ENCODE measurements at places on chromosomes 4 and X.

DNA sequence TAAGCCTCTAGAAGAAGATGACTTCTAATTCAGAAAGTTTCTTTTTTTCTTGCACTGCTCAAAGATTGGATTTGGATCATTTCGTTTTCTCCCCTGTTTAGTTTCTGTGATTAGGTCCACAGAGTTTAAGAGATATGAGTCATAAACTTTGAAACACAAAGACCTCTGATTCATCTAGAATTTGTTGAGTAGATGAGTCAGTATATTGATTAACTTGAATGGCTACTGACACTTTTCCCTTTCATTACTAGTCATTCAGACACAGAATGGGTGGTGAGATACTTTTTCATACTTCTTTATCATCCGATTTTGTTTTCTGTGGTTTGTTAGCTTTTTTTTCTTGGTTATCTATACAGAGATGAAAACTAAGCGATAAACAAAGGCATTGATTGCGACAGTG is 34.1 kb upstream of the AFF2 start:
- DNase-seq: no peak

- no peak for DNase-seq
These were observed 4.6 kb upstream of the ZNF185 start for GRCh38 chrX:152892999-152893891.

GRCh38 chr4:36011381-36011780 is 232.9 kb downstream of the ARAP2 start:
- DNase-seq: no peak

DNA sequence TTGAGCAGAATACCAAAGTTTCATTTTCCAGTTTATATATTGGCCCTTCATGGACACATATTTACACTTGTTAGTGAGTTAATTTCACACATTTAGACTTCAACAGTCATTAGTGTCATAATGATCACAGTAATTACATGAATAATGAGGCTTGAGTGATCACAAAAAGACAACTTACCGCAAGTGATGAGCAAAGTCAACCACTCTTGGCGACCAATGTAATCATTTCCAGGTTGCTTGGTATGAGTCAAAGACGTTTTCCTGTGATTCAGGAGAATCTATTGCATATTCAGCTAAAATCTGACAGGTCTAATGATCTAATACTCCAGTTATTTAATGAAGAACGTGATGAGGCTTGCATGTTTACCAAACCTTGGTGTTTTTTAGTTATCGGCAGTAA is 407.9 kb upstream of the TENM3 start:
- no peak for DNase-seq

DNA sequence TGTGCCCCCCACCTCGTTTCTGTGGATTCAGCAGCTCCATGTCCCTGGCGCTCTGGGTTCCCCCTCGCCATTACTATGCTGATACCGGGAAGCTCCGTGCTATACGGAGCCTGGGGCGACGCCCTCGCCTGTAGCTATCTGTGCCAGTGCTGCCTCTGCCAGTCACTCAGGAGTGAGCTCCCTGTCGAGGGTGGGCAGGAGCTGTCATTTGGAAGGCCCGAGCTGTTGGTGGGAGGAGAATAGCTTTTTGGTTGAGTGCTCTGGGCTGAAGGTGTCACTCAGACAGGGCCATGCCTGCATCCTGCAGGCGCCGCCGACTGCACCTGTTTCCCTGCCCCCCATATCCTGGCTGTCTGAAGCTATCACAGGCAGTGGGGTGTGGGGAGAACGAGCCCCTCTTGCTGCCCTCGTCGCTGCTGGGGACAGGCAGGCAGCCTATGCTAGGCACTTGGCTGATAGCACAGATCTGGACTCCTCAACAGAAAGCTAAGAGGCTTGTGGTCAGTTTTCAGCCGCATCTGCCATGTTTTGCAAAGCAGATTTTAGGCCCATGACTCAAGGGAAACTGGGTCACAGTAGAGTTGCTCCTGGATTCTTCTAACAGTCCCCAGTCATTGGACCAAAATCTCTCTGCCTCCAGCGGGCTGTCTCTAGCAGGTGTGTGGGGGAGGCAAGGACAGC is 31.8 kb downstream of the CPLX1 start:
- DNase-seq: no peak

GRCh38 chr4:73685052-73685451 is 55.3 kb upstream of the CXCL8 start:
- no peak for DNase-seq

Measured in lower leg skin (tissue), 4 donors.